ENCODE measurements at places on chromosomes 2 and 18. TPM values are rescaled to one million over a fixed set of nuclear protein-coding genes. Genes with fewer than 3 reads are reported as not detected.

ERLEC1 gene
- total RNA-seq, result 79.2 TPM

GPR17 gene
- not detected for total RNA-seq

POTEC gene
- not detected for total RNA-seq

GORASP2 gene
- 18.8 TPM for total RNA-seq

PCGF1 gene
- total RNA-seq, result 19.3 TPM

UGT1A5 gene
- total RNA-seq, result not detected

BOLL gene
- not detected for total RNA-seq

Measured in SJSA1 (cell line).